Fibroblast of gingiva (primary cell): ENCODE measurements at places on chromosomes 6 and 20.

GRCh38 chr6:29968130-29968529, 25.8 kb downstream of the HLA-A start:
- DNase-seq: no peak

GRCh38 chr6:33886673-33887144, 82.9 kb upstream of the MLN start:
- no peak for DNase-seq

DNA sequence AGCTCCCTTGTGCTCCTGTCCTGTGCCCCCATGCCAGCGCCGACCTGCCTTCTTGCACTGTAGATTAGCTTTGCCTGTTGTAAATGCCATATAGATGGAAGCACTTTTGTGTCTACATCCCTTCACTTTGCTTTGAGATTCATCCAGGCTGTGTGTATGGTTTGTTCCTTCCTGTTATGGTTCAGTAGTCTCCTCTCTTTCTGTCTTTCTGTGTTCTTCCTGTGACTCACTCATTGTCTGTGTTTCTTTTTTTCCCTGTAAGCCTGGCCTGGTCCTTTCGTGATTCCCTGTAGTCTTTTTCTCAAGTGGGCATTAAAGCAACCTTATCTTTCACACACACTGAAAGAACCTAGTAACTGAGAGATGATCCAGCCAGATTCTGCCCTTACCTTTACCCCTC, 66.6 kb downstream of the JARID2 start:
- no peak for DNase-seq

DNA sequence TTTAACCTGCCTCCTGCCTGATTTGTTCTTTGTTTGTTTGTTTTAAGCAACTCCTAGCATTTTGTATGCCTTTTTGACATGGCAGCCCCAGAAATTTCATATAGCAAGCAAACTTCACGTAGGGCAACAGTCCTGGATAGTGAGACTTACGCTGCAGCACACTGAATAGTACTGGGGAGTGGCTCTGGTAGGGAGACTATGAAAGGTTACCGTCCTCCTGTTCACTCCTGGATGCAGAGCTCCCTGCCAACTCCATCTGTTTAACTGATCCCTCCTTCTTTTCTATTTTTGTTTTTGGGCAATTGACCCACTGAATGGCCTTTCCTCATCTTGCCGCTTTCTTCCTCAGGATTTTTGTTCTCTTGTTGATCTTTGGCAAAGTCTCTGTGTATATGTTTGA, 44.5 kb upstream of the BMP6 start:
- no peak for DNase-seq

- no peak for DNase-seq
Observed at GRCh38 chr6:44920952-44921491, 407.1 kb upstream of the RUNX2 start.
